NCI-H1092 treated with DMSO at 0.1 percent for 48 hours (cell line): ENCODE measurements at places on chromosomes 1 and 21.

- no peak for DNase-seq
These were observed 16.1 kb downstream of the USP1 start for GRCh38 chr1:62452951-62453350.

DNA sequence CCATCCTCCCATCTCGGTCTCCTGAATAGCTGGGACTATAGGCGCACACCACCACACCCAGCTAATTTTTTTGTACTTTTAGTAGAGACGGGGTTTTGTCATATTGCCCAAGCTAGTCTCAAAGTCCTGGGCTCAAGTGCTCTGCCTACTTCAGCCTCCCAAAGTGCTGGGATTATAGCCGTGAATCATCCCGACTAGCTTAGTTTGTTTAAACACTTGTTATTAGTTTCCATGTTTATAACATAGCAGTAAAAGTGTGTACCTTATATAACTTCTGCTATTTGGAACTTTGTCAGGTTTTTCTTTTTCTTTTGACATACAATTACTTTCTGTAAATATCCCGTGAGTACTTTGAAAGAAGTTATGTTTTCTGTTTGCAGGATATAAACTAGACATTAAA is 60.6 kb upstream of the C1orf21 start:
- no peak for DNase-seq

DNA sequence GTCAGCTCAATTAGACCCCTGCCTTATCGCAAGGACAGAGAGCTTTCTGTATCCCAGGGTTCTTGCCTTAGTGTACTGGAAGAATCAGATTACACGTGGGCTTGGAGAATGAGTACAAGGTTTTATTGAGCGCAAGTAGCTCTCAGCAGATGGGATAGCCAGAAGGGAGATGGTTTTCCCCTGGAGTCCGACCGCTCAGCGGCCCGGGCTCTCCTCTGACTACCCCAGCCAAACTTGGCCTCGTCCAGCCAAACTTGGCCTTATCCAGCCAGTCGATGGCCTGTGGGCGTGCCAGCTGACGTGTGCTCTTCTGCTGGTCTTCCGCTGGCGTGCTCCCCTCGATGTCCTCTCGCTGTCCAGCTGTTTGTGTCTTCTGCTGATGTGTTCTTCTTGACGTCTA is 136.9 kb downstream of the SYT14 start:
- no peak for DNase-seq

GRCh38 chr1:91015358-91015780 is 6.5 kb downstream of the ZNF644 start:
- DNase-seq = no peak

- no peak for DNase-seq
These were observed 177.6 kb upstream of the HMCN1 start for GRCh38 chr1:185556561-185556960.

DNA sequence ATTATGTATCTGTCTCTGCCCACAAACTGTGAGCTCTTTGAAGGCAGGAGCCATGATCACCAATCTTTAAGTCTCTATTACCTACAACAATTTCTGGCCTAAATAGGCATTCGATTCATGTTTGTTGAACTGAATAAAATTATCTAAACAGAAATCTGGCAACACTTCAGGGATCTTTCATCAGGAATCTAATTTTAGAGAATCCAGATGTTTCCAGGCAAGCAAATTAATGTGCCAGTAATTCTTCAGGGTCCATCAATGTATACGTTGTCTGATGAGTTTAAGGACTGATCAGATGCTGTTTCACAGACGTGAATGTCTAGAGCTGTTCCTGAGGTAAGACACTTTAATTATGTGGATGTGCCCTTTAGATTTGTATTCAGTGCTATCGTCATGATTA is 524.4 kb downstream of the PTPRC start:
- no peak for DNase-seq

DNA sequence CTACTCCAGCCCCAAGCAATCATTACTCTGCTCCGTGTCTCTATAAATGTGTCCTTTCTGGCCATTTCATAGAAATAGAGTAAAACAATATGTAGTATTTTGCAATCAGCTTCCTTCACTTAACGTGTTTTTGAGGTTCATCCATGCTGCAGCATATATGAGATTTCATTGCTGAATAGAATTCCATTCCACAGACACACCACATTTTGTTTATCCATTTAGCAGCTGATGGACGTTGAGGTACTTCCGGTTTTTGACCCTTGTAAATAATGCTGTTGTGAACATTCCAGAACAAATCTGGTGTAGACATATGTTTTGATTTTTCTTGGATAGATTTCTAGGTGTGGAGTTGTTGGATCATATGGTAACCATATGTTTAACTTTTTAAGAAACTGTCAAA is 30.7 kb downstream of the ADAM30 start:
- DNase-seq = no peak

DNA sequence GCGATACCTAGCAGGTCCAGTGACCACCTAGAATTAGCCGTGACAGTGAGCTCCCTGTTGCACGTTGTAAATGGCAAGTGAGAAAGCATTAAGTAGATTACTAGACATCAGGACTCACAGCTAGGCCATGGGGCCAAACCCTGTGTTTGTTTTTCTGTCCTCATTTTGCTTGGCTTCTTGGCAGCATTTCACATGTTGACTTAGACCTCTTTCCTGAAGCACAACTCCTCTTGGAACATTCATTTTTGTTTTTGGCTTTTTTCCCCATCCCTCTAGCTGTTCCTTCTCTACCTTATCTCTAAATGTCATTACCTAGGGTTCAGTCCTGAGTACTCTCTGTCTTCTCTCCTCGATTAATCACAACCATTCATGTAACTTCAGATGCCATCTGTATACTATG is 16.9 kb upstream of the PTPN14 start:
- DNase-seq = peak; percentile 52
